Esophagus mucosa (tissue), 1 donor: ENCODE measurements at places on chromosomes 7 and 10. TPM values are rescaled to one million over a fixed set of nuclear protein-coding genes. Genes with fewer than 3 reads are reported as not detected.

DNA sequence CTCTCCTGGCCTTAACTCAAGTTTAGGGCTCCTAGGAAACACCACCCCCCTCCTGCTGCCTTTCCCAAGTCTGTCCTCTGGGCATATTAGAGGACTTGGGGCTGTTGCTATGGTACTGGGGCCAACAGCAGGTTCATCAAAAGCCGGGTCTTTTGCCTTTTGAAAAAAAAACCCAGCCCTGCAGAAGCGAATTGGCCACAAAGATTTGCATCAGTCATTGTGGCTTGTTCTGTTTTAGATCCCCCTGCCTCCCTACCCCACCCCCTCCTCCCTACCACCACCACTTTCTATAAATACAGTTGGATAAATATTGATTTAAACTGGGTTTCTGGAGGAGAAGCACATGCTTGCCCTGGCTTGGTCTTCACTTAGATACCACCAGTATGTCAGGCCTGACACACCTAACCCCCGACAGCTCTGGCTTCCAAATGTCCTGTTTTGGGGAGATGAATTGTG is 7.0 kb downstream of the MXI1 start:
- no peak for ATAC-seq

GRCh38 chr10:13019280-13019679 is 17.8 kb upstream of the CCDC3 start:
- ATAC-seq, result no peak

DNA sequence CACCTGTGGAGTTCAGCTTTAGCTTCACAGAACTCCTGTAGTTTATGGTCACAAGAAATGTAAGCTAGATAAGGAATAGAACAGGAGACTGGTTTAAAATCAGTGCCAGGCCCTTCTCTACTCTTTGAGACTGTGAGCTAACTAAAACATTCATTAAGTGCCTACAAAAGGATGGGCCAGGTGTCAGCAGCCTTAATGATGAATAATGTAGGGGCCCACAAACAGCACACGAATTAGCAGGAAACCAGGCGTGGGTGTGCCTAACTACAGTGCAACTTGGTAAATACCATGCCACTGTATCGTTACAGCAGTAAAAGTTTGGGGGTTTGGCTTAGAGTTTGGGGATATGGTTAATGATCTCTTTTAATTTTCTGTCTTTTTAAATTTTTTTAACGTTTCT is 6.1 kb upstream of the ABLIM1 start:
- ATAC-seq, result no peak

- no peak for ATAC-seq
Observed at GRCh38 chr7:23654508-23654907, 25.5 kb upstream of the FAM221A start.

- no peak for ATAC-seq
Observed at GRCh38 chr10:62302760-62303159, 34.1 kb upstream of the RTKN2 start.

- no peak for ATAC-seq
Observed at GRCh38 chr7:99449326-99449725, 10.6 kb downstream of the CPSF4 start.

DNA sequence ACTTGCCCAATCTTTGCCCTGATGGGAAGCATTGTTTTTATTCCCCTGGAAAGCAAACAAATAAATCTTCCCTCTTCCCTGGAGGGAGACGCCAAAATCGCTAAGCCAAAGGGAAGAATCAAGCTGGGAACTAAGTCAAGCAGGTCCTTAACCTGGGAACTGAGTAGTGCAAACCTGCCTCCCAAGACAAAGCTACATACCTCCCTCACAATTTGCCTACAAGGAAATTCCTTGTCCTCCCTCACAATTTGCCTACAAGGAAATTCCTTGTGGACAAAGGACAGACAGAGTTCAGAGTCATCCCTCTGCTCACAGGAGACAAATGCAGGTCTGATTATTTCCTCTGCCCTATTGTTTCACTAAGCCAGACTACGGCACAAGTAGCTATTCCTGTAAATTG is 50.5 kb downstream of the SPOCK2 start:
- no peak for ATAC-seq

DNA sequence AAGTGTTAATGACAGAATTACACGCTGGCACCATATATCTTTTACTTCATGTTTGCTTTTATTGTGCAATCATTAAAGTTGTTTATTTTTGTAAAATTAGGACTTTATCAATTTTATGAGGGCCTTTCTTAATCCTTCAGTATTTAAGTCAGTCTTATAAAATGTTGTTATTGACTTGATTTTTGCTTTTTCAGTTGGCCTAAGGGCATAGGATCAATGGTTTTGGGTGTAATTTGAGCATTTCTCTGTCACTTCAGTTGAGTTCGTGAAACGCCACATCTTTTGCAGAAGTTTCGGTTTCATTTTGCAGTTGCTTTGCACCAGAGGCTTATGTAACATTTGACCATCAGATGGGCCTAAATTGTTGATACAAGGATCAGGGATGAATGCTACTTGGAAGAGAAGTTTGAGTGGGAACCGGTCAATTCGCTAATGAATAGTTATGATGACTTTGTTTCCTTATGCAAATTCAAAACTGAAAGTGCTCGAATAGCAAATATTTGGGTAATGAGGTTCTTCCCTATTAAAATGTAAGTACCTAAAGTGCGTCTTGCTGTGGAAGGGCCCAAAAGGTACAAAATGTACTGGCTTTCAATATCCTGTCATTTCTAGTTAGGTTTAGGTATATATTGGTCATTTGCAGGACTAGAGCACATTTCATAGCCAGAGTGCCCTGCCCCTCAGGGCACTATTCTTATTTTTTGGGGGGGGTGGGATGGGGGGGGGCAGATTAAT is 340.9 kb downstream of the LRMDA start:
- ATAC-seq, result no peak

- no peak for ATAC-seq
Observed at GRCh38 chr7:94244760-94245159, 149.9 kb upstream of the COL1A2 start.

DNA sequence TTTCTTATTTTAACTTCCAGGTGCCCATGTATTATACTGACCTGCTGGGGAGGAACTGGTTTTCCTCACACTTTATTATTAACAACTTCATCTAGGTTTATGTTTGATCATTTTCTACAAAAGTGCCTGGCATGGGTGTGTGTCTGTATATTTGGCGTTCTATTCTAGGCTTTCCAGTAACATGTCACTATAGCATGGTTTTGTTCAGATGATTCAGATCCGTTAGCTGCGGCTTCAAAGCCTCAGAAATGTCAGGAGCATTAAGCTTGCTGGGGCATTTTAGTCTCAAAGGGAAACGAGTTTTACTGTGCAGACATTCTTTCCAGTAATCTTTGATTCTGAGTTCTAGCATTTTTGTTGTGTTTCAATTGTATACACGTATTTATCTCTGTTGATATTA is 2.3 kb downstream of the INPP5A start:
- ATAC-seq, result no peak

- no peak for ATAC-seq
Observed at GRCh38 chr7:20287317-20287716, 43.4 kb upstream of the ITGB8 start.

- ATAC-seq, result no peak
Observed at GRCh38 chr10:119042169-119042568, 12.7 kb downstream of the NANOS1 start.

GRCh38 chr7:41592236-41592635 is 110.7 kb downstream of the INHBA start:
- ATAC-seq, result no peak

DNA sequence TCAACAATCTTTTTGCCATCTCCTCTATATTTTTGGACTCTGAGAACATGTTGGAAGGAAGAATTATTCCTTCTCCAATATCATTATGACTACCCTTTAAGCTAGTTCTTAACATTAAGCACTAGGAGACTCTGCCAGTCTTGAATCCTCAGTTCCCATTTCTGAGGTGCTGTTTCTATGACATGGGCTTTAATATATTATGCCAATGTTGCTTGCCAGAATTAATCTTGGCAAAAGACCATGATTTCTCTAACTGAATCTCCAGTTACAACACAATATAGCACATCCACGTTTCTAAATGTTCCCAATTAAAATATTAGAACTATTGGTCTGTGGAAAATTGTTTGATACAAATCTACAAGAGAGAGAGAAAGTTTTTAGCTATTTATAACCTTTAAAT is 250.0 kb downstream of the HGF start:
- no peak for ATAC-seq

The SAP25 gene
- 0.32 TPM for total RNA-seq

The EIF5AL1 gene
- 1.7 TPM for total RNA-seq

The BUB3 gene
- total RNA-seq, result 65.2 TPM
